ENCODE measurements at places on chromosomes 4 and X.

GRCh38 chrX:72041871-72042851 lies 89.6 kb downstream of the RTL5 start:
- DNase-seq: no peak

- DNase-seq: no peak
Measured at GRCh38 chr4:6362243-6362885, 92.7 kb downstream of the WFS1 start.

GRCh38 chrX:46642145-46642544 lies 68.6 kb downstream of the CHST7 start:
- DNase-seq: no peak

- DNase-seq: no peak
Measured at GRCh38 chrX:12988797-12989196, 13.9 kb downstream of the TMSB4X start.

GRCh38 chrX:45424326-45424725 lies 223.7 kb upstream of the DIPK2B start:
- DNase-seq: no peak

DNA sequence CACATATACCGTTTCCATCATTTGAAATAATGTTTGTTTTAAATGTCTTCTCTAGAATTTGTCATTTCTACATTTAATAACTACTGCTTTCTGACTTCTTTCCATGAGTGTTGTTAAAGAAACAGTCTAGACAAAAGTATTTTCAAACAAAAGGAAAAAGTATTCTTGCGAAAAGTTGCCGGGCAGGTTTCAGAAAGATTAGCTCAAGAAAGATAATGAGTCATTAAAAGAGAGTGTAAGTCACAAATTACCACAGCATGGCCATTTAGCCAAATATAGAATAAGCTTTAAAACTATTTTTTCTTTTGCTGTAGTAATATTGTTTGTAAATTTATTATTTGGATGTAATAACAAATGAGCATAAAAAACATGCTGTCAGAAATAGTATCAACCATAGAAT lies 493.0 kb downstream of the TLL1 start:
- no peak for DNase-seq

GRCh38 chr4:4417886-4418285 lies 31.0 kb downstream of the NSG1 start:
- no peak for DNase-seq

DNA sequence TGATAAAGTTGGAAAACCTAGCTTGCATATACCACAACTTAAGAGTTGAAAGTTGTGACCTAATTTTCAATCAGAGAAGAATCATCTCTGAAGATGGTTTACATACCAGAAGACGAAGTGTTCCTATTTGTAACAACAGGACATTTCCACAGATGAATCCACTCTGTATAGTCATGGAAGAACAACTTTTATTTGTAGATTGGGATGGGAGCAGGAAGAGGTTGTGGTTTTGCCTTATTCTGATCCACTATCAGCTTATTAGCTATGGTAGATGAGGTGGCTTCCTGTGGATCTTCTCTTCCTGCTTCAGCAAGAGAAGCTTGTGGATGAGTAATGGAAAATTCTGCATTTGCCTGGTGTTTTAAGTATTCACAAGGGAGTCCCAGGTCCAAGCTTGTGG lies 18.6 kb upstream of the SUPT20HL1 start:
- no peak for DNase-seq

DNA sequence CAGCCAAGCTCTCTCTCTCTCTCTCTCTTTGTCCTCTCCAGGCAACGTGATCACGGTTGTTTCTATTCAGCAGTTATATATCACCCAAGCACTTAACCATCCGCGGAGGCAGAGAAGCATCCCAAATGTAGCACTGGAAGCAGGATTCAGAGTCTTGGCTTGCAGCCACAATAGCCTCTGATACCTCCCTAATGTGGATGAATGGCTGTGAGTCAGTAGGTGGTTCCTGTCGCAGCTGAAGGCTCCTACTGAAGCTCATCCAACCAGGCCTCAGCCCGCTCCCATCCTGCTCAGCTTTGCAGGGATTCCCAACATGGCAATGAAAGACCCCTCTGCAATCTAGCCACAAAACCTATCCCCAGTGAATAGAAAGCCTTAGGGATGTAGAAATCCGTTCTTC lies 5.1 kb downstream of the HS6ST2 start:
- DNase-seq: no peak

DNA sequence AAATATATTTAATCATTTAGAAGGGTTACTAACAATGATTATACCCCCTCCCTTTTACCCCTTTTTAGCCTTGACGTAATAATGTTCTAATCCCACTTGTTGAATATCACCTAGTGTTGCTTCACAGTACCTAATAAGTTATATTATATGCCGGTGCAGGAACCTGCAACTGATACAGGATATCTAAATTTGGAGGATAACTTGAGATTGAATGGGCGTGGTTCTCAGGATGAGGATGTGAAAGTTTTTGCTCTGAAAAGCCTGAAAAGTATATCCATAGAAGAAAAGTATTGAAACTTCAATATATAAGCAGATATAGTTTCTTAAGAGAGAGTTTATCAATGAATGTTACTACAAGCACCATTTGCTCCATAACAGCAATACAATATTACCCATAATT lies 59.8 kb downstream of the ZNF711 start:
- no peak for DNase-seq

DNA sequence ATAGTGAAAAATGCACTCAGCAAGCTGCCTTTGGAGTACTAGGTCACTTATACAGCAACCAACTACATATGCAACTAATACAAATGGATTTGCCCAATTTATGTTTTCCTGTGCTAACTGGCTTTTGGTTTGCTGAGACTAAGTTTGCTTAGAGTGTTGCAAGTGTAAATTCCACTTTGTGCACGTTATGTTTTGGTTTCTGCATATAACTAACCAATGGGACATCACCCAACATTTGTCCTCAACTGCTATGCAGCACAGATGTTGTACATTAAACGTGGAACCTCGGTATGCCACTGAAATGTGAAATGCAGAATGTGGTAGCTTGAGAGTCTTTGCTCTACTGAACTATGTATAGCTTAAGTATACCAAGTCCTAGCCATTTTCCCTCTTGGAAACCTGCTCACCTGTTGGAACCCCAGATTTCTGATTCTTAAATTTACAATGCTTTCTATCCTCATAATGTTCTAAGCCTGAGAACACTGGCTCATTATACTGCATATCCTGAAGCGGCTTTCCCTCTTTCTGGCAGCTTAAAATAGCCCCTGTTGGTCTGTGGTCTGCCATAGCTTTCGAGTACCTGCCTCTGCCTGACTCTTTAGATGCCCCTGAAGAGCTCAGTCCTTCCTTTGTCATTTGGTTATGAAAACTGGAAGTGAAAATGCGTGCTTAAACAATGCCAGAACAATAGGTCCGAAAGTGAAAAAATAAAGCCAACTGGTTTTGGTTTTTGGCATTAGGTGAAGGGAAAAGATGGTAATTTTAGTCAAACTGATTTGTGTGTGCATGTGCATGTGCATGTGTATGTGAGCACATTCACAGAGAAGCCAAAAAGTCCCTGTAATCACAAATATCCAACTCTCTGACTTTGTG lies 158.0 kb downstream of the SH2D1A start:
- DNase-seq: no peak
